NB4 (cell line): ENCODE measurements at places on chromosomes 12 and 14.

DNA sequence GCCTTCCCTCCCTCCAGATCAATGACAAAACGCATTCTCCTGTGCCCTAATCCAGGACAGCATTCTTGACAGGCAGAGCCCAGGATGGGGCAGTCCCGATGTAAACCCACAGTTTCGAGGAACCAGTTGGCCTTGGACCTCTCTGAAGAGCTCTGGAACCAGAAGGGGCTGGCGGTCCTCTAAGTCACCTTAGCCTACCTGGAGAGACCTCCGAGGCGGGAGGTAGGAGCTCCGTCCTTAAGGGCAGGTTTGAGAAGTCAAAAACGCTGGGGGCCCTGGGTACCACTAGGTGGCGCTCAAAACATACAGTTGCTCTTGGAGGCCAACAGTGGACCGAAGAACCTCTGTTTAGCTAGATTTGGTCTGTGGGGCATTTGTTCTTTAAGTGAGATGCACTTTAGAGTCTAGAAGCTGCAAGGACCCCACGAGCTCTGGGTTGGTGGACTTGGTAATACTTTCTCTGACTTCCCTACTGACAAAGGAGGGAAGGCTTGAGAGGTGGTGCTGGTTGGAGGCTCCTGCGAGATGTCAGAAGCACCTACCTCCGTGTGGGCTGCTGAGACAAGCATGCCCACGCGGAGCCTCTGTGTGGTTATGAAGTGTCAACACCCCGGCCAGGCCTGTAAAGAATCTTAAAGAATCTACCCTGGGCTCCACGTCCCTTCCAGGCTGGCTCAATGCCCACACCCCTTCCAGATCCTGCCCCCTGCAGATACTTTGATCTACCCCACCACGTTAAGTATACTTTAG is 74.8 kb upstream of the CHST11 start:
- peak; percentile 90 for DNase-seq

GRCh38 chr12:57126561-57126960 is 1.7 kb upstream of the LRP1 start:
- DNase-seq = no peak

GRCh38 chr12:122024132-122024785 is 2.6 kb downstream of the BCL7A start:
- DNase-seq = no peak

DNA sequence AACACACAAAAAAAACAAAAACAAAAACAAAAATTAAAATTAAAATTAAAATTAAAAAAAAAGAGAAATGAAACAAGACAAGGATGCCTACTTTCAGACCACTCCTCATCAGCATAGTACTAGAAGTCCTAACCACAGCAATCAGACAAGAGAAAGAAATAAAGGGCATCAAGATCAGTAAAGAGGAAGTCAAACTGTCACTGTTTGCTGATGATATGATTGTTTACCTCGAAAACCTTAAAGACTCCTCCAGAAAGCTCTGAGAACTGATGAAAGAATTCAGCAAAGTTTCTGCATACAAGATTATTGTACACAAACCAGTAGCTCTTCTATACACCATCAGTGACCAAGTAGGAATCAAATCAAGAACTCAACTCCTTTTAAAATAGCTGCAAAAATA is 29.2 kb downstream of the ALG10 start:
- no peak for DNase-seq

GRCh38 chr14:99831303-99831702 is 38.1 kb downstream of the EML1 start:
- no peak for DNase-seq

GRCh38 chr14:34049790-34050189 is 98.9 kb upstream of the EGLN3 start:
- DNase-seq = no peak

- DNase-seq = no peak
Observed at GRCh38 chr14:53955671-53956426, 776 bp downstream of the BMP4 start.

DNA sequence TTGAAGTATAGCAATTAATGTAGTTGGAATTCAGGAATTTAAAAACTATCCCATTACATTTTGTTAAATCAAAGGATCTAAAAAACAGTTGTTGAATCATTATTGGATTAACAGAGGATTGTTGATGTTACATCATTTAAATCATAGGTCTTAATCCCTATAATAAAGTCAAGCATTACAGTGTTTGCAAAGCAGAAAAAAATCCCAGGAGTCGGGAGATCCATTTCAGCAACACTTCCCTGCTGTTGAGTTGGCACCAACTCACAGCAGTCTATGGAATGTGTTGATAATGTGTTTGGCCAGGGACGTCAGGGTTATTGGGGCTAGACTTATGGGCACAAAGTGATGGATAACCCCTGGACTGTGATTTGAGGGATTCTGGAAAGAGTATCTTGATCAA is 99.1 kb upstream of the TMTC1 start:
- no peak for DNase-seq

- no peak for DNase-seq
Observed at GRCh38 chr14:34218881-34219280, 243.2 kb downstream of the SPTSSA start.

DNA sequence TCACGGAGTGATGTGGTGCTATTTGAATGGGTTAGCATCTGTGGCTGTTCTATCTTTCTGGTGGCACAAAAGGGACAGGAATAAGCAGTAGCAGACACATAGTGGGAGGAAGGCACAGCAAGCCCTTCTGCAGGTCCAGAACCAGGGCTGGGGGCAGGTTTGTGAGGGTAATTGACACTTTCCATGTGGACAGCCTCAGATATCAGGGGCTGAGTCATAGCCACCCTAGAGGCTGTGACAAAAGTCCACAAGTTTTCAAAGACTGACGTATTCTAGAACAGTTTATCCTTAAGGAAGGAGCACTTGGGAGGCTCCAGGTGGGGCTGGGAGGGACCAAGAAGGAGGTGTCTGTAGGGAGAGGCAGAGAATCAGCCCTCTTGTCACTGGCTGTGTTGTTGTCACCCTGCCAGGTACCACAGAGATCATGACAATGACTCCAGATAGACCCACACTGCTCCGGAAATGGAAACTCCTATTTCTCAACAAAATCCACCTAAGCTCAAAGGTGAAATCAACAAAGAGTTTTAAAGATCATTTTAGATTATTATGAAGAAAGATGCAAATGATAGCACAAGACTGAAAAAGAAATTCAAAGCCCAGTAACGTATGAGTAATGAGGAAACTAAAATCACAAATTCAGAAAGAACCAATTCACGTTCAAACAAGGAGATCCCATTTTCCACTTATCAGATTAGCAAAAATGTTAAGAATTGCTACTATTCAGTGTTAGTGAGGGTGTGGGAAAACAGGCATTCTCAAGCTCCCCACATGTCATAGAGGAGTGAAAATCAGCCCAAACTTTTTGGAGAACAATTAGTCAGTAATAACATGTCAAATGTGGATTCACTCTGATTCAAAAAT is 48.3 kb downstream of the NFKBIA start:
- no peak for DNase-seq
